Activated CD4-positive, alpha-beta T cell treated with anti-CD3 and anti-CD28 coated beads, Interleukin-2, amount 50 U/mL, for 24 hours (primary cell): ENCODE measurements at places on chromosomes 16 and 17.

GRCh38 chr17:83170571-83171260 lies 91.3 kb downstream of the METRNL start:
- no peak for DNase-seq

DNA sequence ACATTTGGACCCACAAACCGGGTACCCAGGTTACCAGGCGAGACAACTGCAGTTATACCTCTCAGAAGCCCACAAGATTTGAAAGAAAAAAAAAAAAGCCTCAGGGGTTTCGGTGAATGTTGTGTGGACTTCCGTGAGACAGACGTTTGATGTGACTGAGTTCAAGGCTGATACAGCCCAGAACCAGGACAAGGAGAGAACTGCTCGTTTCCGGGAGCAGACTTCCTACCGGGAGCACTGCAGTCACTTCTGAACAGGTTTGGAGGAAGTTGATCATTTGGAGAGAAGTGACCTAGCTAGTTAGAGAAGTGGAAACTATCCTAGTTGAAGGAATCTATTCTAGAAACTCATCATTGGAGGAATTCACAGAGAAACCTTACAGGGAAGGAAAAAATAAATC lies 847 bp downstream of the CKLF start:
- DNase-seq, result no peak

DNA sequence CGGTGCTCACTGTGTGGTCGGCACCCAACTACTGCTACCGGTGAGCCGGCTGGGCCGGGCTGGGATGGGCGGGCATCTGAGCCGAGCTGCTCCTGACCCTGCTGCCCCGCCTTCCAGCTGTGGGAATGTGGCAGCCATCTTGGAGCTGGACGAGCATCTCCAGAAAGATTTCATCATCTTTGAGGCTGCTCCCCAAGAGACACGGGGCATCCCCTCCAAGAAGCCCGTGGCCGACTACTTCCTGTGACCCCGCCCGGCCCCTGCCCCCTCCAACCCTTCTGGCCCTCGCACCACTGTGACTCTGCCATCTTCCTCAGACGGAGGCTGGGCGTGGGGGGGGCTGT lies 6.9 kb downstream of the TBX6 start:
- no peak for DNase-seq

DNA sequence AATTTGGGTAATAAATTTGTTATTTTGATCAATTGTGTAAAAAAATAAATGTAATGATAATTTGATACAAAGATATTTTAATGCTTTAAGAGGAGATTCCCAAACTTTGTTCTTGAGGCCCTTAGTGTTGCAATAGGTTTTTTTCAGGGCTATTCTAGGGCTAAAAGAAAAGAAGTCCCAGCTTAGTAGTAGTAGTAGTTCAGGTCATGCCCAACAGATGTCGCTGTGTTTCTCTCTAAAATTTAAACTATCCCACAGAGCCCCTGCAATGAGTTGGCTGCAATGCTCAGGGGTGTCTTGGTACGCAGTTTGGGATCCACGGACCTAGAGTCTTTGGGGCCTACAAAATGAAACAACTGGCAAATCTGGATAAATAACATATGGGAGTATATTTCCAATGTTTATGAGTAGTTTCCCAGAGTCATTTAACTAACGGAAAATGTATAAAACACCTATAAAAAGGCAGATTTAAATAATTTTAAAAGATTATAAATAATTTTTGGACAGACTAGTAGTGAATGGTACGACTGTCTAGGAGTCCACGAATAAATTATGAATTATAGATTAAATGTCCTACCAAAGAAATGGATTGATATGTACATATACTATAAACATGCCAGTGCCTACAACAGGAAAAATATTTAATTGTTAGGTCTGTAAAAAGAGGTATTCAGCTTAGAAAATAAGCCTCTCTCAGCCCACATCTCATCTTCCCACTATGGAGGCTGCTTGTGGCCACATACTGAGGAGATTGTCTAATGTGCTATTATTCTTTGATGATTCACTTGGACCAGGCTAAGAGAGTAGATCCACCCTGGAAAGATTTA lies 228.5 kb upstream of the PMFBP1 start:
- peak; percentile 9 for DNase-seq

GRCh38 chr16:85832570-85833218 lies 33.2 kb downstream of the COX4I1 start:
- DNase-seq, result no peak

DNA sequence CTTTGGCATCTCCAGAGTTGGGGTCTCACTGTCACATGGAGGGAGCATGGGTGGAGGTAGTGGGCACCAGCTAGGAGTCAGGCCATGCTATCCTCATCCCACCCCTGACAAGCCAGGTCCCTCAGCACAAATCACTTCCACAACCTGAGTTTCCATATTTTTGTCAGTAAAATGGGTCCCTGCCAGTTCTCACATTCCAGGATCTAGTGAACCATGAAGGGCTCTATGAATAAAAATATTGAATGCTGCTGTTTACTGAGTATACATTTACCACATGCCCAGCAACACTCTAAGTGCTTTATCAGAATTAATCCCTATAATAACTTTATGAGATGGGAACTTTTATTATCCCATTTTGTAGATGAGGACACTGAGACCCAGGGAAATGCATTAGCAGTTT lies 16.8 kb downstream of the SEZ6 start:
- no peak for DNase-seq

DNA sequence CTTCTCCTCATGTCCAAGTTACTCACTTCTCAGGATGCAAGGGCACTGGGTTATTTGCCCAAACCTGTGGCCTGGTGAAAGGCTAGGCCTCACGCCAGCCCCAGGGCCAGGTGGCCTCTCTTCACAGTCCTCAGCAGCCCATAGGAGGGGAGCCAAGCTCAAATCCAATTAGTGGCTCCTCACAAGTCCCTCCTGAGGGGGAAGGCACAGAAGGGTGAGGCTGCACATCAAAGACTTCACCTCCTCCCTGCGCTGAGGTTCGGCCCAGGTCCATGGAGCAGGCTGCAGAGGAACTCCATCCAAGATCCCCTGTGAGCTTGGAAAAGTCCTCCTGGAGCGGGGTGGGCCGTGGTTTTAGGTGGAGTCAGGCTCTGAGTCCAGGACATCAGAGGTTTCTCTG lies 320.0 kb downstream of the FOXL1 start:
- no peak for DNase-seq

- no peak for DNase-seq
Measured at GRCh38 chr17:80812362-80813088, 179.1 kb upstream of the CHMP6 start.

- no peak for DNase-seq
Measured at GRCh38 chr17:61065263-61065773, 334.3 kb upstream of the TBX2 start.

GRCh38 chr16:31298958-31299357 lies 39.2 kb downstream of the ITGAM start:
- DNase-seq, result no peak

DNA sequence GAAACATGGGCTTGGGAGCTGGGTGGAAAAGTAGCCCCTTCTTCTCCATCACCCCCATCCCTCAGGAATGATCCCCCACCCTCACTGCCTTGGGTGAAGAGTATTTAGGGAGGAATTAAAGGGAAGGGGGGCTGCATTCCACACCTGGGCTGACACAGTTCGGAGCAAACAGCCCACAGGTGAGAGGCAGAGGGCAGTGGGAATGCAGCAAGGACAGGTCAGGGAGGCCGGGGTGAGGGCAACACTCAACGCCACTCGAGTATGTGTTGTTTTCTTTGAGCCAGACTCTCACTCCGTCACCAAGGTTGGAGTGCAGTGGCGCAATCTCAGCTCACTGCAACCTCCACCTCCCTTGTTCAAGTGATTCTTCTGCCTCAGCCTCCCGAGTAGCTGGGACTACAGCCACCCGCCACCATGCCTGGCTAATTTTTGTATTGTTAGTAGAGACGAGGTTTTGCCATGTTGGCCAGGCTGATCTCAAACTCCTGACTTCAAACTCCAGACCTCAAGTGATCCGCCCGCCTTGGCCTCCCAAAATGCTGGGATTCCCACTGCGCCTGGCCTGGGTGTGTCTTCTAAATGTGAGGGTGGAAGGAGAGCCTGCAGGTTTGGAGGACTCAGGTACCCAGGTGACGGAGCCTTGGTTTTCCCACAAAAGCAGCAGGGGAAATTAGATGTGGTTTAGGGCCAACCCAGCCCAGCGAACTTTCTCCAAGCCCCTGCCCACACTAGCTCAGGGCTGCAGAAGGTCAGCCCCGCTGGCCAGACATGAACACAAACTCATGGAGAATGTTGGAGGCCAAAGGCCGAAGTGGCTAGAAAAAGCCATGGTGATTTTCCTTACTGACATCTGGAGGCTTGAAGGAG lies 21.2 kb upstream of the ITGA3 start:
- no peak for DNase-seq

- DNase-seq, result no peak
Measured at GRCh38 chr17:42691021-42691545, 8.8 kb downstream of the CNTNAP1 start.

- DNase-seq, result no peak
Measured at GRCh38 chr16:2472885-2473445, 1.9 kb downstream of the NTN3 start.

- no peak for DNase-seq
Measured at GRCh38 chr17:8916466-8916865, 49.0 kb upstream of the PIK3R6 start.
